GM18507 (cell line): ENCODE measurements at places on chromosomes 13 and 19.

- no peak for DNase-seq
These were observed 1.4 kb upstream of the VSTM2B start for GRCh38 chr19:29524201-29524911.

GRCh38 chr13:50400035-50400726 lies 384.9 kb downstream of the KCNRG start:
- no peak for DNase-seq

DNA sequence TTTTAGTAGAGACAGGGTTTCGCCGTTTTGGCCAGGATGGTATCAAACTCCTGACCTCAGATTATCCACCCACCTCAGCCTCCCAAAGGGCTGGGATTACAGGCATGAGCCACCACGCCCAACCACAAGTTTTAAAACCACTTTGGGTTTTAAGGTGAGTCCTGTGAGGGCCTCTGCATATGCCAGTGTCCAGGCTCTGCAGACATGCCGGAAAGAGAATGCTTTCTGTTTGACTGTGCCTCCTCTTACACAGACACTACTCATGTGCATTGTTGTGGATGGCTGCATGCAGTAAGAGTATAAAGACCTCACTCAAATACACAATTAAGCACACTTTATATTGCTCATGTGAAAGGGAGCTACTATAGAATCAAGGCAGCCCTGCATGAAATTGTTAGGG lies 20.8 kb upstream of the SLC25A30 start:
- no peak for DNase-seq

DNA sequence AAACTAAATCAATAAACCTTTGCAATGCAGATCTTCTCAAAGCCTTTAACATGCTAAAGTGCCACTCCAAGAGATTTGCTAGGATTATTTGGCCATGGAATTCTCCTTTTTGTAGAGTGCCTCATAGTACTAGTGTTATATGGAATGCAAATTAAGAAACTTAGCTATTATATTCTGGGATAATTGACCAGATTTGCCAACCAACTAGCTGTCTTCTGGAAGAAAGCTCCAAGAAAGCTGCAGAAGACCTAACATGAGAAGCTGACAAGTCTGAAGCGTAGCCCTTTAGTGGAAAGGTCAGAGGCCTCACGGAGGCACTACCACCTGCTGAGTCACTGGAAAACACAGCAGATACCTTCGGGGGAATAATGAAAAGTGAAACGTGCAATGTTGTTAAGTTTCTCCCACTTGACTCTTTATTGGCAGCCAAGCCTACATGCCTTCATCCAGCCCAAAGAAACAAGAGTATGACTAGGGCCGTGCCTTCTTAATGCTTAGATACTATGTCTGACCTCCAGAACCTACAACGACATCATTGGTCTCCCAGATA lies 29.8 kb upstream of the KATNAL1 start:
- DNase-seq, result no peak
